Amniotic stem cell (primary cell): ENCODE measurements at places on chromosomes 12 and 14.

DNA sequence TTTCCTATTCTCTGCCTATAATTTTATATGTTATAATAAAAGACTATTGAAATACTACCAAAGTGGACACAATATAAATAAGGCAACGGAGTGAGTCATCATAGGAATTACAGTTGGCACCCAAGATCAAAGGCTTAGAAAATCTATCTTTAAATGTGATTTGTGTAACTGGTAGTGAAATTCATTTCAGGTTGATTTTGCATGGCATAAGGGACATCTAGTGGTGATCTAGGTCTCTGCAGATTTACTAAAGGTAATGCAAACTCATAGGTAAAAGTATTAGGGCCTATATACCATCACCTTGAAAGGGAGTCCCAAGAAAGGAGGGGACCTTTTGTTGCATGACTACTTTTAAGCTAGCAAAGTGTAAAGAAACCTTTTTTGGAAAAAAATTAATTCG, 527.2 kb downstream of the NRXN3 start:
- DNase-seq, result peak; percentile 19

DNA sequence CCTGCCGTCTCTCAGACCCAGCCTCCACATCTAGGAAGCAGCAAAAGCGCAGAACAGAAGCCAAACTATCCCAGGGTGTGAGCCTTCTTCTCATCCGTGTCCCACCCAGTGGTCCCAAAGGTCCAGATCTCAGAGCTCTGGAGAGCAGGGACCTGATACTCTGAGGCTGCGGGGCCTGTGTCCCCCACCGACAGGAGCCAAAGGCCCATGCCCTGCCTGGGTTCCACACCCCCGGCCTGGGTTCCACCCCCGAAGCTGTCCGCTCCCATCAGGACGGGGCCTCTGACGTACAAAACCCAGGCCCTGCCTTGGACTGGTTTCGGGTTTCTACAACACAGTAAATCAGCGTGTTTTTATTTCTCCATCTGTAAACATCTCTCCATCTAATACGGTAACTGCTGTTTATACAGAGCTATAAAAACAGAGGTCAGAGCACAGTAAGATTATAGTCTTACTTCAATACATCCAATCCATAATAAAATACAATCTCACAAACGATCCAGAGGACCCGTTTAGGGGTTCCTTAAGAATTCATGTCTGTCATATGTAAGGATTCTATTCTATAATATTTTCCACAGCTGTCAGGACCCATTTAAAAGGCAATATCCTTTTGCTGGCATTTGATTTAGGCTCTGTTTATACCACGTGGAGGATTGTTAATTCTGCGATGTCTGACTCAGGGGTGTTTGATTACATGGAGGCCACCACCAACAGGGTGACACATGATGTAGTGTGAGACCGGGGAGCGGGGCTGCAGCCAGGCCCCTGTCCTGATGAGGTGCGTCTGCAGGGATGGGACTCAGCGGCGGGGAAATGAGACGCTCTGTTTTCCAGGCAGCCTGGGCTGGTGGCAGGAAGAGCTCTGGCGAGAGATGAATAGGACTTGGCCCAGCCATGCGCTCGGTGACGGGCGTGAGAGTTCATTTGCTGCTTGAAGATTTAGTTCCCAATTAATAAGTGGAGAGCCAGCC, 110.3 kb downstream of the DICER1 start:
- no peak for DNase-seq

- no peak for DNase-seq
Measured at GRCh38 chr14:20328705-20329104, 4.4 kb downstream of the CCNB1IP1 start.

DNA sequence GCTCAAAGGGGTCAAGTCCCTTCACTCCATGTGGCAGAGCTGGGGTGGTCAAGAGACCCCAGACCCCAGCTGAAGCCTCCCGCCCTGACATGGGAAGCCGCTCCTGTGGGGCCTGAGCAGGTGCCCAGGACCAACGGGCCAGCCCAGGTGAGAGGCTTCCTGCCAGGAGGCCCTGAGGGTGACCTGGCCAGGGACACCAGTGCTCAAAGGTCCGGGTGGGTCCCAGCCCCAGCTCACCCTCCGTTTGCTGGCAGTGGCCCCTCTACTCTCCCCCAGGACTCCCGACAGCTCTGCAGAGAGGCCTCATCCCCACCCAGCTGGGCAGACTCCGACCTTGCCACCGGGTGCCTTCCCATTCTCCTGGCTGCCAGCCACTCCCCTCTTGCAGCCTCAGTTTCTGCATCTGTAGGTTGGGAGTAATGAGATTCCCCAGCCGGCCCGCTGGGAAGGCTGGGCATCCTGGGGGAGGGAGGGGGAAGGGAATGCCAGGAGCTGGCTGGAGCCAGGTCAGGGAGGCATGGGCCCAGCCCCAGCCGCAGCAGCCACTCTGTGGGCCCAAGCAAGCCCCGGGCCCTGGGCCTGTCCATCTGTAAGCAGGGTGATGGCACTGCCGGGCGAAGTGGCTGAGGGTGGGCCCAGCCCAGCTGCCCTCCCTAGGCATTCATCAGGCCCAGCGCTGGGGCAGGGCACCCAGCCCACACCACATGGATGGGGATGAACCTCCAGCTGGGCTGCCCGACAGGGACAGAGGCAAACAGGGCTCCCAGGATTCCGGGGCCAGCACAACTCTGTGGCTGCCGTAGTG, 10.3 kb upstream of the INF2 start:
- no peak for DNase-seq

DNA sequence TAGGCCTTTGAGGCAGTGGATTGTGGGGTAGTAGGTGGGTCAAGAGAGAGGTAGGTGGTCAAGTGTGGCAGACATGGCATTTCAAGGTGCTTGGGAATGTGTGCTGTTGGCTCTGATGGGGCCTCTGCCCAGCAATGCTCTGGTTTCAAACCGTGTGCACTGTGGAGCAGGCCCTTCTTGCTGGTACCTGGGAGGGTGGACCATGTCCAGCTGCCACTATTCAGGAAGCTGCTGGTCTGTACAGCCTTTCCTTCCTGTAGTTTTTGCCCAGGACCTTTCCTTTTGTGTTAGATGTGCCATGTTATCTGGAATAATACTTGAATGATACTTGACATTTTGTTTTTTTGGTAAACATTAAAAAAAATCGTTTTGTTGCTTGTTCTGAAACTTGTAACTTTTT, 14.8 kb downstream of the RIMKLB start:
- DNase-seq, result no peak

GRCh38 chr12:83153177-83153576, 466.5 kb downstream of the TMTC2 start:
- no peak for DNase-seq

- no peak for DNase-seq
Measured at GRCh38 chr12:42396473-42397259, 70.7 kb downstream of the PPHLN1 start.

GRCh38 chr12:89386138-89386537, 33.8 kb upstream of the DUSP6 start:
- no peak for DNase-seq

GRCh38 chr14:68775614-68776126, 17.2 kb downstream of the ZFP36L1 start:
- no peak for DNase-seq

GRCh38 chr12:57718641-57719528, 19.7 kb downstream of the AGAP2 start:
- DNase-seq, result no peak
